Caki2 (cell line): ENCODE measurements at places on chromosomes 7 and 10.
A peak's percentile ranks its signal among the peaks of the same experiment; 100 is the strongest.

DNA sequence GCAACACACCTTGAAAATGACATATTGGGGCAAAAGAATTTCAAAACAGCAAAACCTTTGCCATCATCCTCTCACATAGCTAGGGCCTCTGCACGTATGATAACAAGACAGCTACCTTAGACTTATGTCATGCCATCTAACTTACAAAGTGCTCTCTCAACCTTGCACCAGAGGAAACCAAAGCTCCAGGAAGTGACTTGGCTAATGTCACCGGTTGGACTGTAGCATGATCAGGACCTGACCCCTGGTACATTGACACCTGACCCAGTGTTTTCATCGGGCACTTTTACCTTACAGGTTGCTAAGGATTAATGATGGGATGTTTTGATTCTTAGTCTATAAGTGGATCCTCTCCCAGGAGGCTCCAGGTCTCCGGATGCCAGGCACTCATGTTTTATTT is 529.8 kb upstream of the GALNT17 start:
- no peak for DNase-seq

DNA sequence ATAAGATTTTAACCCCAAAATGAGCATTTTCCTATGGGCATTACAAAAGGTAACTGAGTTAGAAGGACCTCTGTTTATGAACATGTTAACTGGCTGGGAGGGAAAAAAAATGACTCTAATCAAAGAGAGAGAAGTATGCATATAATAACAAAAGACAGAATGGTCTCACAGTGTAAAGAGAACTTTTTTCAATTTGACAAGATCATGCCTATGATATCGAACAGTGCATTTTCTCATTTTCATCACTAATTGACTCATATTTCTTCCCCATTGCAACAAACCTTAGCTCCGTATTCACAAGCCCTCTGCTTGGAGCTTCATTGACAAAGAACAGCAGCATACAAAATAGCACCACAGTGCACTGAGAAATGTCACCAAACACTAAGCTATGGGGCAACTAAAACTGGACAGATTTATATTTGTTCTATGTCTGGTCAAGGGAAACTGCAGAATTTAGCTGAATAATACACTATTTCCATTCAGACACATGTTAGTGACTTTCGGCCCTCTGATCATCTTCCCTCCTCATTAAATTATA is 45.6 kb downstream of the SMURF1 start:
- no peak for DNase-seq

DNA sequence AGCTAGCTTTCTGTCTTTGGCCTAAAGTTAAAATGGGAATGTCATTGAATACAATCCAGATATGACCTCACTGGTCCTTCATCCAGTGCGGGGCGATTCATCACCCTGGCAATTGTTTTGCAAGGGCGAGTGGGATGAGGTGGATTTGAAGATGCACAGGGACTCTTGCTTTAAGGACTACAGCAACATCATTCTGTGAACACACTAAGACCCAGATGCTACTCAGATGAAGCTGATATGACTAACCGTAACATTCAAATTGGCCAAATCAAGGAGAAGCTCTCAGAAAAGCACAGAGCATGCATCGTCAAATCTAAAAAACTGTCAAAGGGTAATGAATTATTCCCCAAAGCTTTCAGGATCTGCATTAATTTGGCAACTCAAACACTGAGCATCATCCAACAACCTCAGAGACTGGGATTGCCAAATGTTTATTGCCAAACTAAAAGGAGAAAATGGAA is 12.8 kb downstream of the CPA1 start:
- DNase-seq = no peak

DNA sequence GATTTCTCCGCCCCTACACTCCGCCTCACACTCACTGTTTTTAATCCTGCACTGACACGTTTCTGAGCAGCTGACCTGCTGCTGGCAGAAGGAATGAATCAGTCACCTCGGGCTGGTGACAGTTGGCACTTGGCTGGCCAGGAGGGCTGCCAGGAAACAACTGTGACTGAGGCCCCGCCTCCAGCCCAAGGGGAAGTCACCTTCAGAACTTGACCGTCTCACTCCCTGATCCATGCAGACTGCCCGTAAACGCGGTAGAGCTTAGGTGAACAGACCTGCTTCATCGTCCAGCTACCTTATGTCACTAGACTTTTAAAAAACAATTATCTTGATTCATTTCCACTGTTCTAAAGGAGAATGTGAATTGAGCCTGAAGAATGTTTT is 107.5 kb downstream of the DOCK1 start:
- peak; percentile 85 for DNase-seq

- DNase-seq = no peak
These were observed 144.3 kb upstream of the ZMIZ1 start for GRCh38 chr10:78924319-78925003.

- no peak for DNase-seq
These were observed 58.6 kb downstream of the LAMB4 start for GRCh38 chr7:108071551-108071950.

DNA sequence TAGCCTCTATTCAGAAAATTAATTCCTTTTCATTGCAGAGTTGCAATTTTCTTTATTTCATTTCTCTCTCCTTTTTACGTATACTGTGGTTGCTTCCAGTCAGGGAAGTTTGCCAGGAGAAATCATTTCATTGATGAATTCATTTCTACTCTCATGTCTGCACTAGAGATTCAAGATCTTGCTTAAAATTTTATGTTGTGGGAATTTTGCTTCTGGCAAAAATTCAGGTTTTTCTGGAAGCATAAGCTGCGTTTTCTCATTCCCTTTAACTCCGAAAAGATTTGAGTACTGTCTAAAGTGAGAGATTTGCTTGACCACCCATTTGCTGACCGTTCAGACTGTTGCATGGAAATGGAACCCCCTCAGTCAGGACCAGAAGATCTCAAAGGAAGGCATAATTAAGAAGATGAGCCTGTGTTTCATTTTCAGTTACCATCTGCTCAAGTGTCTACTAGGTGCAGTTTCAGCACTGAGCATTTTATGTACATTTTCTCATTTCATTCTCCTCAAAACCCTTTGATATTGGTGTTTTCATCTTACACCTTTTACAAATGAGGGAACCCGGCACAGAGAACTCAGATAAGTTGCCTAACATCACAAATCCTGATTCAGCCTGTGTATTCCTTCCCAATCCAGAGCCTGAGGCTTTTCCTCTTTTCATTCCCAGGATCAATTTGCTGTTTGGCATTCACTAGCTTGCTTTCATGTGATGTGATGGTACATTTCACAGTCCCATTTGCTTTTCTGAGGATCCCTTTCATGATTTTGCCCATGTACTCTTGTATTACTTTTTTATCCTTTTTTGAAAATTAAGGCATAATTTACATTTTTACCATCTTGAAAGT is 3.9 kb downstream of the PTPRZ1 start:
- no peak for DNase-seq

- no peak for DNase-seq
These were observed 527.0 kb downstream of the NEBL start for GRCh38 chr10:20369863-20370736.

DNA sequence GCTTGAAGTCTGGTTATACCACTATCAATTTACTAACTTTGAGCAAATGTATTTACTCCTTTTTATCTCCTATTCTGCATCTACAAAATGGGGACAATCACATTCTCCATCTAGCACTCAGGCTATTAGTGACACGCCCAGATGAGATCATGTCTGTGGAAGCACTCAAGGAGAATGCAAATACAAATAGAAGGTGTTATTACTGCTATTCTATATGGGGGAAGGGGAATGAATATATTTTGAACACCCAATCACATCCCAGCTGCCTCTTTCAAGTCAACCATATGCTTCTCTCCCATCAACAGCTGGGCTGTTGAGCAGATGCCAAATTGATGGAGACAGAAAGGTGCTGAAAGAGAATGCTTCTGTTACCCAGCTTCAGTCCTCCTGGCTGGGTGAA is 23.5 kb downstream of the SGMS1 start:
- DNase-seq = peak; percentile 31

DNA sequence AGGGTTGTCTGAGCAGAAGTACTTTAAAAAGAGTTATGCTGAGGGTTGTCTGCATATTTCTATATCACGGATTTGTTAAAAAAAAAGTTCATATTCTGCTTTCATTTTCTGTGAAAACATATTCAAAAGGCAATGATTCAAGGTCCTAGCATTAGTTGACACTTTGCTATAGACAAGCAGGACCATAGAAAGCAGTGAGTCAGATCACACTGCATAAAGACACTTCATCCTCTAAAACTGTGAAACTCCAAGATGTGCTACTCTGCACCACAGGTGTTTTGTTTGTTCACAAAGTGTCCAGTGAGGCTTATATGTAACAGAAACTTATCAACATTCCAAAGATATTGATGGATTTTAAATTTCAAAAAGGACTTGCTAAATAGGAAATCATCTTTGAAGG is 47.0 kb downstream of the SPAM1 start:
- no peak for DNase-seq

DNA sequence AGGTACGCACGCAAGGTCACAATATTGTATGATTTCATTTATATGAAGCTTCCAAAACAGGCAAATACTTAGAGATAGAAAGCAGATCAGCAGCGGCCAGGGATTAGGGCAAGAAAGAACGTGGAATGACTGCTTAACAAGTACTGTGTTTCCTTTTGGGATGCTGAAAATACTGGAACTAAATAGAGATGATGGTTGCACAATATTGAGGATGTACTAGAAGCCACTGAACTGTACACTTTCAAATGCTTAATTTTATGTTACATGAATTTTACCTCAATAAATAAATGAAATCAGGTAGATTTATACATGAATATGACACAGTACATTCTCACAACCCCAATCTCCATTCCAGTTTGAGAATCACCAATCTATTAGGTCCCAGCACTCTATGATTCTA is 15.6 kb downstream of the SEM1 start:
- DNase-seq = no peak

GRCh38 chr10:34008656-34009055 is 674.2 kb upstream of the NRP1 start:
- DNase-seq = no peak
